AG08395 (cell line): ENCODE measurements at places on chromosomes 2 and 18.

- no peak for DNase-seq
Observed at GRCh38 chr2:57022496-57022895, 838.7 kb downstream of the CCDC85A start.

DNA sequence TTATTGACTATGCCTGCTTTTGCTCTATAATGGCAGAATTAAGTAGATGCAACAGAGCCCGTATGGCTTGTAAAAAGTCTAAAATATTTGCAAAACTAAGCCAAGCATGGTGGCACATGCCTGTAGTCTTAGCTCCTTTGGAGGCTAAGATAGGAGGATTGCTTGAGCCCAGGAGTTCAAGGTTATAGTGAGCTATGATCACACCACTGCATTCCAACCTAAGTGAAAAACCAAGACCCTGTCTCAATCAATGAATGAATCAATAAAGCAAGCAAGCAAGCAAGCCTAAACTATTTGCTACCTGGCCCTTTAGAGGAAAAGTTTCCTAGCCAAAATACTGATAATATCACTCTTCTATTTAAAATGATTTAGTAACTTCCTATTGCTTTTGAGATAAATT lies 260.0 kb downstream of the OTX1 start:
- DNase-seq = no peak

DNA sequence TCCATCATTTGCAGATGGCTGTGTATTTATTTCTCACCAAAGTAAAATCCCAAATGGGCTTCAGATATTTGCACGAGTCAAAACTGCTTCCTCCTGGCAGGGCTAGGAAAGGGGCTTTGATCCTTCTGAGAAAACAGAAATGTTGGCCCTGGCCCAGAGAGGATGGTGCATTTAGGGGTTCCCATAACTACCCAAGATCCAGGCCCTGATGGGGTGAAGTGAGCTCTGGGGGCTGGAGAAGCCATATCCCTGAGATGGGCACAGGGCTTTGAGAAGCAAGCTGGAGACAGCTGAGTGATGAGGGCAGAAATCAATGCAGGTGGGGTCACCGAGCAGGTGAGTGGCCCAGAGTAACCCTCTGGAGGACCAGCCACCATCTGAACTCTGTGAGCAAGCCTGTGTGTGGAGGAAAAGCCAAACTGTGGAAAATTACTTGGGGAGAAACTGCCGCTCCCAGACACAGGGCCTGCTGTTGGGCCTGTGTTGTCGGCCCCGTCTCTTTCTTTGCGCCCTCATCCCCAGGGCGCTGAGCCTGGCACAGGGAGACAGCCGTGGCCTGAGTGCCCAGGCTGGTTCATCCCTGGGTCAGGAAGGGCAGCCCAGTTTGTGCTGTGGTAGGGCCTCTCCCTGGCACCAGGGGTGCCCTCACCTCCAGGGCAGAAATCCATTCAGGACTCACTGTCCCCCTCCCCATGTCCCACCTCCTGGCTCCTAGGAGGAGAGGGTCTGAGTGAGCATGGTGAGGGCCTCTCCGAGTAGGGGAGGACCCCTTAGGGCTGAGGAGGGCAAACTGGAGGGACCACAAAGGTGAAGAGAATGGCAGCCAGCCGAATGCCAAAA lies 167.8 kb upstream of the HAAO start:
- no peak for DNase-seq

DNA sequence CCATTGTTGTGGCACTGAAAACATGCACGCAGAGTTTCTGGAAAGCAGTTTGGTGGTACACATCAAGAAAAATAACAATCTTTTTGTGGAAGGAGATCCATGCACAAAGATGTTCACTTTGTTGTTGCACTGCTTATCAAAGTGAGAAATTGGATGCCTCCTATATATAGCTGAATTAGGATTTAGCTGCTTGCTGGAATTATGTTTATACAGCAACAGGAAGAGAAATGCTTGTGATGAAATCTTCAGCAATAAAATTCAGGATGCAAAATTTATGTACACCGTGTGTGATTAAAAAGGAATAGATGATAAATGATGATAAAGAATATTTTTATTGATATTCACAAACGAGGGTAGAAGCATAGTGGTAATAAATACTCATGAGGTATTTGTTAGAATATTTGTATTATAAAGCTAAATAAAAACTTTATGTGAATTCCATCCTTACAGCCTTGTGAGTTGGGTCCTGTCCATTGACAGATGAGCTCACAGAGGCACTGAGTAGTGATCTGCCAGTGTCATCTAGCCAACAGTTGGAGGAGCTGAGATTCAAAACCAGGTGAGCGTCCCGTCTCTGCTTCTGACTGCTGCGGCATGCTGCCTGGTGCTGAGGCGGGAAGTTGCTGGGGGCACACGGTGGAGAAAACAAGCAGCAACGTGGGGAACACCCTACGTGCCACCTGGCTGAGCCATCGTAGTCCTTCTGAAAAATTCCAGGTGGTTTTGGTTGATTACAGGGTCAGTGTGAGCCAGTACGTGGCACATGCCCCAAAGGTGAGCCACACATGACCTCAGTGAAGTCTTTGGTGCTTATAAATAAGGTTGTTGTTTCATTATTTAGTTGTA lies 80.2 kb downstream of the ASAP2 start:
- DNase-seq = no peak

DNA sequence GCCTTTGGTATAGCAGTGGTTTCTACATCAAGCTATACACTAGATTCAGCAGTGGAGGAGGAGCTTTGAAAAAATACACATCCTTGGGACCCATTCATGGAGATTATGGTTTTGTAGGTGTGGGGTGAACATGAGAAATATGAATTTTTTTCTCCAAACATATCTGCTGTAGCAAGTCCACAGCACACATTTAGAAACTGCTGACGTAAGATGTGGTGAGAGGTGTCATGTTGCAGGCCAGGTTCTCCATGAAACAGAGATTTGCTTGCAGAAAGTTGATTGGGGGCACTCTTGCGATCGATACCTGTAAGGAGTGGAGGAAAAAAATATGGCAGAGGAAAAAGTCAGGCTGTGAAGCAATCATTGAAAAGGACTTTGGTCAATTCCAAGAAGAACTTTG lies 67.9 kb downstream of the FASTKD2 start:
- DNase-seq = no peak

- peak; percentile 48 for DNase-seq
Observed at GRCh38 chr2:105102963-105103421, 65.1 kb downstream of the MRPS9 start.

DNA sequence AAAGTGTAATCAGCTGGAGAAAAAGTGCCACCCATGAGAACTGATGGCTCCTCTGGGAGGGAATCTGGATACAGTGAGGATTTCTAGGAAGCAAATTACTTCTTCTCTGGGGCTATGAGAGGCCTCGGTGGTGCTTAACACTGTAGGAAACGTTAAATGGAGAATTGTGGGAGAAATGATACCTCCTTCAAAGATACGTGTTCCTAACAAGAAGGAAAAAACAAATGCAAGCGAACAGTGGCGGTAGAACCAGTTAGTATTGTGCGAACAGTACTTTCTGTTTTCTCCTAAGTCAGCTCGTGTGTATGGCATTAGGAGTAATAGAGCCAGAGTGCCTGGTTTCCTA lies 587 bp upstream of the MTIF2 start:
- peak; percentile 4 for DNase-seq

GRCh38 chr2:89825034-89825433 lies 1133.6 kb downstream of the RPIA start:
- no peak for DNase-seq

GRCh38 chr2:240443891-240444301 lies 8.4 kb downstream of the GPC1 start:
- no peak for DNase-seq

GRCh38 chr18:9025091-9025838 lies 77.2 kb upstream of the NDUFV2 start:
- peak; percentile 64 for DNase-seq

DNA sequence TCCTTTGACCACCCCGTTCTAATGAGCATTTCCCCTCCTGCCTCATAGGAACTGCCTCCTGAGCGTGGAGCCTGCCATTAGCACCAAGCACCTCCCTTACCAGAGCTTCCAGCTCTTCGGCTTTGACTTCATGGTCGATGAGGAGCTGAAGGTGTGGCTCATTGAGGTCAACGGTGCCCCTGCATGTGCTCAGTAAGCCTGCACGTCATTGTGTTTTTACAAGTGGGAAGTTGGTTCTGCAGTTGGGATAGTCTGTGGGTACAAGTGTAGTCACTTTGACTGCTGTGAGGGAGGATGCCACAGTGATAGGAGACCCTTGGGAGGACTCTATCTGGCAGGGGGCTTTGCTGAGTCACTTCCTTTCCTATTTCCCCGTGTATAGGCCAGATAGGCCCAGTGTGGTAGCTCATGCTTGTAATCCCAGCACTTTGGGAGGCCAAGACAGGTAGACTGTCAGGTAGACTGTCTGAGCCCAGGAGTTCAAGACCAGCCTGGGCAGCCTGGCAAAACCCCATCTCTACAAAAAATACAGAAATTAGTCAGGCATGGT lies 22.0 kb upstream of the POLR1B start:
- no peak for DNase-seq

GRCh38 chr2:46644690-46645385 lies 165.5 kb downstream of the TMEM247 start:
- no peak for DNase-seq

- DNase-seq = no peak
Observed at GRCh38 chr2:218228366-218229090, 11.5 kb downstream of the ARPC2 start.

DNA sequence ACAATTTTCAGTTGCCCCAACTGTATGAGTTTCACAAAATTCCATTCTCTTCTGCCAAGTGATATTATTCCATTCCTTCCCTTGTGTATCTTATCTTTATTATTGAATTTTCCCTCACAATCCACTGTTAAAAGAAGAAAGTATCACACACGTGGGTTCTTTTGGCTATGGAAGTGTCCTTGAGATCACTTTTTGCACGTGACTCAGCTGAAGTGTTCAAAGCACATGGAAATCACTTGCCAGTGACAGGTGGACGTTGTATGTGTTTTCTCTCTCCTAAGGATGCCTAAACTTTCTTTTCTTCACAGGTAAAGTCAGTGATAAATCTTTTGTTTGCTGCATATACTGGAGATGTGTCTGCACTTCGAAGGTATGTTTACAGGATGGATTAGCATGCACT lies 60.7 kb downstream of the STAT1 start:
- DNase-seq = no peak
